HCT116 (cell line): ENCODE measurements at places on chromosomes 5 and 9. TPM values are rescaled to one million over a fixed set of nuclear protein-coding genes. Genes with fewer than 3 reads are reported as not detected.

GRCh38 chr9:34079181-34079580 is 30.5 kb upstream of the UBAP2 start:
- H3K27me3 ChIP-seq: no peaks in the 10 kb centered on the region
- peaks cover 11% of the 10 kb centered on the region for H3K4me1 ChIP-seq
- no peak overlapping the region for H3K27ac ChIP-seq
- no peaks in the 10 kb centered on the region for H3K36me3 ChIP-seq

PRR7 gene
- 39.9 TPM for total RNA-seq

DNA sequence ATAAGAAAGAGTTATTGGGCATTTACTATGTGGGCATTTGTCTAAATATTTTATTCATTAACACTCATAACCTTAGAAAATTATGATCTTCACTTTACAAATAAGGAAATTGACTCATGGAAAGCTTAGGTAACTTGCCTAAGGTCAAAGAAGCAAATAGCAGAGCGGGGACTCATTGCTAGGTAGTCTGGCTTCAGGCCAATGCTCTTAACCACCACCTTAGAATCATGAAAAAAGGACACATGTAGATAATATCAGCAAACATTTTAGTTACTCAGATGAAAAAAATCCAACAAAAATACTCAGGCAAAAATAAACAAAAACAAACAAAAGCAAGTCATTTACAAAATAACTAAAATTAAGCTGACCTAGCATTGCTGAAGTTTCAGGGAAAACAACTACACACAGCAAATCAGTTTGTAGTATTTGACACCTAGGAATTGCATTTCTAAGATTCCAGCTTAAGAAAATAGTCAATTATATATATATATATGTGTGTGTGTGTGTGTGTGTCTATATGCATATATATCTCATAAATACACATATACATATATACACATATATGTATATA is 166.0 kb downstream of the HMHB1 start:
- H3K36me3 ChIP-seq: no peaks in the 10 kb centered on the region
- H3K27me3 ChIP-seq: no peaks in the 10 kb centered on the region
- no peaks in the 10 kb centered on the region for H3K4me1 ChIP-seq
- no peak overlapping the region for H3K27ac ChIP-seq
- no peak overlapping the region for H3K4me3 ChIP-seq

SH3TC2 gene
- 12.8 TPM for total RNA-seq

DNA sequence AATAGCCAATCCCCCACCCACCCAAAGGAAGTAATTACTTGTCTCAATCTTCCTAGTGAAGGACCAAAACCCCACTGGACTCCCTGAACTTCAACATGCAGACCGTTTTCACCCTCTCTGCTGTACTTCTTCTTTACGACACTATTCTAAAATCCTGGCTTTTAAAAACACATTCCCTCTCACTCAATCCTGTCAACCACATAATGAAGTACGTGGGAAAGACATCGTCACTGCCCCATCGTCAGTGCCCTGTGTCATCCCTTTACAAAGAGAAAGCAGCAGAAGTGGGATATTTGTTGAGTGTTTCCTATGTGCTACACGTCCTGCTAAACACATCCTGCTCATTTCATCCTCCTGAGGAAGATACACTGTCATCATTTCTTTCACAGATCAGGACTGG is 54.2 kb downstream of the MAPKAP1 start:
- H3K27ac ChIP-seq: no peak overlapping the region
- H3K36me3 ChIP-seq: no peaks in the 10 kb centered on the region
- DNase-seq: no peak
- H3K27me3 ChIP-seq: no peaks in the 10 kb centered on the region

- no peaks in the 10 kb centered on the region for H3K27me3 ChIP-seq
- no peaks in the 10 kb centered on the region for H3K4me1 ChIP-seq
- no peaks in the 10 kb centered on the region for H3K36me3 ChIP-seq
- no peak overlapping the region for H3K4me3 ChIP-seq
Observed at GRCh38 chr5:44536650-44537260, 147.5 kb upstream of the FGF10 start.

- DNase-seq: no peak
- H3K36me3 ChIP-seq: no peaks in the 10 kb centered on the region
- H3K27me3 ChIP-seq: no peaks in the 10 kb centered on the region
Observed at GRCh38 chr5:139636207-139636792, 11.8 kb upstream of the CXXC5 start.

IL4 gene
- not detected for total RNA-seq

DNA sequence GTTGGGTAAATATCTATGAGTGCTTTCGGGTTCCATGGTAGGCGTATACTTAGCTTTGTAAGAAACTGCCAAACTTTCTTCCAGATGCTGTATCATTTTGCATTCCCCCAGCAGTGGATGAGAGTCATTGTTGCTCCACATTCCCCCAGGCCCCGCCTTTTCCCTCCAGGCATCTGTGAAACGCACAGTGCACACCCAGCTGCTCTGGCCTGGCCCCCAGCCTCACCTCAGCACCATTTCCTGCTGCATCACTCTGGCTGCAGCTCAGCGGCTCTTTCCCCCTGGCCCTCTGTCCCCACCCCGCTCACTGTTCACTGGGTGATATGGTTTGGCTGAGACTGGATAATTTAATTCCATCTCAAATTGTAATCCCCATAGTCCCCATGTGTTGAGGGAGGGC is 76.6 kb upstream of the SPTLC1 start:
- no peak overlapping the region for H3K27ac ChIP-seq
- no peaks in the 10 kb centered on the region for H3K4me1 ChIP-seq
- no peaks in the 10 kb centered on the region for H3K36me3 ChIP-seq
- no peaks in the 10 kb centered on the region for H3K27me3 ChIP-seq
- DNase-seq: no peak

- no peaks in the 10 kb centered on the region for H3K36me3 ChIP-seq
- no peak overlapping the region for H3K27ac ChIP-seq
- H3K4me1 ChIP-seq: no peaks in the 10 kb centered on the region
Observed at GRCh38 chr5:87582149-87582548, 169.4 kb upstream of the CCNH start.

SEMA5A gene
- total RNA-seq: 0.02 TPM

PCDHB11 gene
- 0.07 TPM for total RNA-seq

DNA sequence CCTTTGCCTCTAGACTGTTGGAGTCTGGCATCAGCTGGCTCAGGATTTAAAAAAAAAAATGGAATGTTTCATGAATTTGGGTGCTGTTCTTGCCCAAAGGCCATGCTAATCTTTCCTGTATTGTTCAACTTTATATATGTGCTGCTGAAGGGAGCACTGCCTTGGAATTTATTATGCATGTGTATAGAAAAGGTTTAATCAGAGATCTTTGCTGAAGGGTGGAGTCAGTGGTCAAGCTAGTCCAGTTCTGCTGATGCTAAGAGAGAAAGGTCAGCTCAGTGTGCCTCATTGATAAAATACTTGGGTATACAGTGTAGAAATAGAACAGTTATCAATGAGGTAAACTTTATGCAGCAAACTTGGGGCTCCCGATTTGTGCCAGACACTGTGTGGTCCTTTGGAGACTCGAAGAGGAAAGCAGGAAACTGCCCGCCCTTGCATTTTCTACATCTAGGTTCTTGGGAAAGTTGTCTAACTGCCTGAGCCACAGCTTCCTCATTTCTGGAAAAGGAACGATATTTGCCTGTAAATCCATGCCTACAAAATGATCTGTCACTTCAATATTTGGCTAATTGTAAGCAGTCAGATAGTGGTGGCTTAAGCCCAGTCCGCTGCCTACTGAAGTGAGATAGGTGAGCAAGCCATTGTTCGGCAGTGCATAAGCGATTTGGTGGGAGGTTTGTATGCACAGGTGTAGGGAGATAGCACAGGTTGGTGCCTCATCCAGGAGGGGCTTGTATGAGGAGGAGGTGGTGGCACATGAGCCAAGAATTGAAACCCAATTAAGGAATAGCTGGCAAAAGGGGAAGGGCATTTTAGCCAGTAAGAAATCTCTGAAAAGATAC is 29.2 kb upstream of the GTF2H2C start:
- no peak overlapping the region for H3K27ac ChIP-seq
- H3K27me3 ChIP-seq: no peaks in the 10 kb centered on the region
- peaks cover 16% of the 10 kb centered on the region for H3K4me1 ChIP-seq
- H3K36me3 ChIP-seq: no peaks in the 10 kb centered on the region

DNA sequence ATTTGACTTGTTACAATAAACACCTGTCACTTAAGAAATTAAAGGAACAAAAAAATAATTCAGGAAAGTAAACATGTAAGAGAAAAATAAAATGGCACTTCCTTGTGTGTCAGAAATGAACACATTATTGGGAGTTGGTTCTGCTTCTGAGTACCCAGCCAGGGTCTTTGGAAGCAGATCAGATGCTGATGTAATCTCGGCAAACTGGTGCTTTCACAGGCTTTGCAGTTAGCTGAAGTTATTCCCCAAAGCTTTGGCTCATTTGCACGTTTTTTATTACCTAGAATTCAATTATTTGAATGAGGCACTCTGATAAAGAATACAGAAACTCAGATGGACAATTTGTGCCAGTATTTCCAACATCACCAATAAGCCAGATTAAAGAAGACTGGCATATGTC is 10.9 kb downstream of the CDH18 start:
- H3K4me1 ChIP-seq: no peaks in the 10 kb centered on the region
- no peak overlapping the region for H3K4me3 ChIP-seq
- no peak overlapping the region for H3K27ac ChIP-seq
- H3K36me3 ChIP-seq: no peaks in the 10 kb centered on the region

GRCh38 chr5:31211098-31211497 is 17.6 kb downstream of the CDH6 start:
- H3K4me1 ChIP-seq: no peaks in the 10 kb centered on the region
- no peaks in the 10 kb centered on the region for H3K36me3 ChIP-seq
- no peaks in the 10 kb centered on the region for H3K27me3 ChIP-seq
- H3K27ac ChIP-seq: no peak overlapping the region
- H3K4me3 ChIP-seq: no peak overlapping the region
- DNase-seq: no peak

DNA sequence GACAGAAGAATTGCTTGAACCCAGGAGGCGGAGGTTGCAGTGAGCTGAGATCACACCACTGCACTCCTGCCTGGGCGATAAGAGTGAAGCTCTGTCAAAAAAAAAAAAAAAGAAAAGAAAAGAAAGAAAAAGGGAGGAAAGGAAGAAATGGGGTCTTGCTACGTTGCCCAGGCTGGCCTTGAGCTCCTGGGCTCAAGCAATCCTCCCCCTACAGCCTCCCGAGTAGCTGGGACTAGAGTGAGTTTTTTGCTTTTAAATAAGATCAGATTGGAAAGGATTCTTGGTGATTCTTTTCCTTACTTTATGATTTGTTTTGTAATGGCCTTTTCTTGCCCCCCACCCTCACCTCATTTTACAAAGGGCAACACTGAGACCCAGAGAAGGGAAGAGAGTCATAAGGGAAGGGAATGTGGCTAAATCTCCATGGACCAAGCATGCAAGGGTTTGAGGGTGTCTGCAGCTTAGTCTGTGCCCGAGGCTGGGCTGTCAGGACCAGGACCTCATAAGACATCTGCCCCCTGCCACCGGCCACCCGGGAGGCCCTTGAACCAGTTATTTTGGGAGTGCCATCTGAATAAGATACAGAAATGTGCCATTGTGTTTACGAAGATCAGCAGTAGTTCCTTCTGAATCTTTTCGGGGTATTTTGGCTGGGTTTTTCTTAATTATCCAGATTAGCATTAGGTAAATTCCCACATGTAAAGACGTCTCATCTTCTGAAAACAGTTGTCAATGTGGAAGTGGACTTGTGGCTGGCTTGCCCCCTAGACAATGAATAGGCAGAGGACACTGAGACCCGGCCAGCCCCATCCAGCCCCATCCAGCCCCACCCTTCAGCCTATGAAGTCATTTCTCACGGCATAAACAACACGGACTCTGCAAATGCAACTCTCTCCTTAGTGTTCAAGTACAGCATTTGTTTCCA is 44.5 kb upstream of the GRHPR start:
- H3K27ac ChIP-seq: no peak overlapping the region
- H3K4me1 ChIP-seq: no peaks in the 10 kb centered on the region
- no peak overlapping the region for H3K4me3 ChIP-seq
- no peak for DNase-seq

GABRB2 gene
- not detected for total RNA-seq

DNA sequence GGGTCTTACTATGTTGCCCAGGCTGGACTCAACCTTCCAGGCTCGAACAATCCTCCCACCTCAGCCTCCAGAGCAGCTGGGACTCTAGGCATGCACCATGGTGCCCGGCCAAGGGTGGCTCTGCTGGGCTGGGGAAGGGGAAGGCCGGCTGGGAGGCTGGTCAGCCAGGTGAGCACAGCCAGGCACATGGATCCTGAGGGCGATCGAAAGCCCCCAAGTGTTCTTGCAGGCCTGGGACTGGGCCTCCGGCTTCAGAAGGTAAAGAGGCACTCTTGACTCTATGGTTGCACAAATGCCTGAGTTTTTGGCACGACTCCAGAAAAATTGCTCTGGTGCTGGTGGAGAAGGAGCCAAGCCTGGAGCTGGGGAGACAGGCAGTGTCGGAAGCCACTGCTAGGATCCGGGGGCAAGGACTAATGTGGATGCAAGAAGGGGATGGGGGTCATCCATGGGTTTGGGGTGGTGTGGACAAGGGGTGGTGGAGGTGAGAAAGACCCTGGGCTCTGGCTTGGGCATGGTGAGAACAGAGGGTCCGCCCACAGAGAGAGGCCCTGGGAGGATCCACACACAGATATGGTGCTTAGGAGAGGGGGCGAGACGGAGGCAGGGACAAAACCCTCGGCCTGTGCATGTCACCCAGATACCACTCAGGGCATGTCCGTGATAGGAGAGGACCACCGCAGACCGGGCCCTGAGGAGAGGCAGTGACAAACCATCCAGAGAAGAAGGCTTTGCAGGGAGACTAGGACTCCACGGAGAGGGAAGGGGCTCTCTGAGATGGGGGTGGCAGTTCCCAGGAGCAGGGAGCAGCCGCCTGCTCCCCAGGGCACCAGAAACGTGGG is 51.1 kb upstream of the COL5A1 start:
- no peaks in the 10 kb centered on the region for H3K36me3 ChIP-seq
- no peaks in the 10 kb centered on the region for H3K27me3 ChIP-seq
- peaks cover 15% of the 10 kb centered on the region for H3K4me1 ChIP-seq
- H3K27ac ChIP-seq: no peak overlapping the region
- no peak for DNase-seq

- no peak for DNase-seq
- peaks cover 7% of the 10 kb centered on the region; the same call in 1 of the 2 replicates for H3K4me1 ChIP-seq
- no peaks in the 10 kb centered on the region for H3K27me3 ChIP-seq
- H3K27ac ChIP-seq: no peak overlapping the region
- no peak overlapping the region for H3K4me3 ChIP-seq
Observed at GRCh38 chr9:113475992-113476391, 12.5 kb downstream of the RGS3 start.
